Epithelial cell of proximal tubule (primary cell): ENCODE measurements at places on chromosomes 7 and 10. TPM values are rescaled to one million over a fixed set of nuclear protein-coding genes. Genes with fewer than 3 reads are reported as not detected.

GRCh38 chr7:131919920-131920709 is 363.7 kb upstream of the PODXL start:
- DNase-seq: no peak

The CFTR gene
- total RNA-seq: 0.29 and 0.98 TPM in 2 replicates

GRCh38 chr10:122154545-122155366 is 116.3 kb upstream of the BTBD16 start:
- no peak for DNase-seq

The TSPAN12 gene
- 6.7 and 11.7 TPM in 2 replicates for total RNA-seq

- DNase-seq: peak; percentile 66
These were observed 94.9 kb upstream of the PIK3CG start for GRCh38 chr7:106770191-106770590.

- DNase-seq: peak; percentile 33
These were observed 117.2 kb downstream of the ANLN start for GRCh38 chr7:36506820-36507219.

- DNase-seq: no peak
These were observed 231.2 kb downstream of the EXOC4 start for GRCh38 chr7:133484086-133484485.

- DNase-seq: peak; percentile 92
These were observed 169.3 kb downstream of the FAM107B start for GRCh38 chr10:14605231-14605925.

GRCh38 chr7:24943096-24943948 is 36.7 kb downstream of the OSBPL3 start:
- DNase-seq: no peak

GRCh38 chr10:125568156-125568555 is 114.8 kb downstream of the TEX36 start:
- DNase-seq: no peak

DNA sequence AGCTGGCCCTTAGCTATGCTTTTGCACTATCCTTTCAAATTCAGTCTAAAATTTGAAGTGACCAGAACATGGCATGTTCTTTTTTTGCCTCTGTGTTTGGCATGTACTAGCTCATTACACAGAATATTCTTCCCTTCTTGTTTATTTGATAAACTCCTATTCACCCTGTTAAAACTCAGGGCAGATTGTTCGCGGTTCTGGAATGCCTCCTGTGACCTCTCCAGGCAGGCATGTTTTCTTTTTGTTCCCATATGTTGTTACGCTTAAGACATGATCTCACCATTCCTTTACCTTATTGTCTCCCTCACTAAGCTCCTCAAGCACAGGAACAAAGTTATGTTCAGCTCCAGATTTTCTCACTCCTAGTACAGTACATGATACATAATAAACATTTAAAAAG is 181.7 kb downstream of the CCSER2 start:
- DNase-seq: no peak

- no peak for DNase-seq
These were observed 130.2 kb downstream of the OAT start for GRCh38 chr10:124288486-124288885.

DNA sequence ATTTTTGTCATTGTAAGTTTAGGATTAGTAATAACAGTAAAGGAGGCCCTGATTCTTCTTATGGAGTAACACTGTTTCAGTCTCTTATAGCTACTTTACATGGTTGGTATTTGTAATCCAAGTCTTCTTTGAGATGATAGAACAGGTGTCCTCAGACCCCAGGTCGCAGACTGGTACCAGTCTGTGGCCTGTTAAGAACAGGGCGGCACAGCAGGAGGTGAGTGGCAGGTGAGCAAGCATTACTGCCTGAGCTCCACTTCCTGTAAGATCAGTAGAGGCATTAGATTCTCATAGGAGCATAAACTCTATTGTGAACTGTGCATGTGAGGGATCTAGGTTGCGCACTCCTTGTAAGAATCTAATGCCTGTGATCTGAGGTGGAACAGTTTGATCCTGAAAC is 77.3 kb downstream of the STK31 start:
- no peak for DNase-seq

DNA sequence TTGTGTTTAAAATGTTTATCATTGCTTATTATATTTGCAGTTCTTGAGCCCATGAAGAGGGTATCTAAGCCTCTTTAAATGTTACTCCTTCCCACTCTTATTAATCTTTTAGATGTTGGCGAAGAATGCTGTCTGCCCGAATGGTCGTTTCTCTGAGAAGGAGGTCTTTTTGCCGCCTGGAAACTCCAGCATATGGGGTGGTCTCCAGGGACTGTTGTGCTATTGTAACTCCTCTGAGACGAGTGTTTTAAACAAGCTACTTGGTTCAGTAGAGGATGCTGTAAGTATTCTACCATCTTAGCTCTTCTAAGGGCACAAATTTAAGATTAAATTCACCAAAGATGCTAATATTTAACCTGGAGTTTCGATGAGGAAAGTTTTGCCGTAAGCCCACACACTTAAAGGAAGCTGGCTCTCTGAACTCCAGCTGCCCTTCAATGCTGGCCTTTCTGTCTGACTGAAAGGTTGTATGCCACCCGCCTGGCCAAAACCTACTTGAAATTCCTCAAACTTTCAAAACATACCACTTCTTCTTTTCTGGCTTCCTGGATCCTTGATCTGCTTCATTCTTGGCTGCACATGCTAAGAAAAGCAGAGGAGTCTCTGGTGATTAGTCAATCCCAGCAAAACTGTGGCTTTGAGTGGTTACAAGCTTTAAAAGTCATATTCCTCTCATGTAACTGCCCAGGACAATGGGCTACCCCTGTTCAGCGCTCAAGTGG is 74.7 kb downstream of the ABCA13 start:
- no peak for DNase-seq

The NUPR2 gene
- total RNA-seq: 0.65 and 3.1 TPM in 2 replicates

GRCh38 chr7:80869106-80869784 is 49.6 kb downstream of the SEMA3C start:
- DNase-seq: no peak

The CLCN1 gene
- not detected in 2 replicates for total RNA-seq

GRCh38 chr10:132170561-132171361 is 16.0 kb upstream of the DPYSL4 start:
- DNase-seq: no peak

- DNase-seq: no peak
These were observed 92.6 kb downstream of the DGKI start for GRCh38 chr7:137753948-137754851.

DNA sequence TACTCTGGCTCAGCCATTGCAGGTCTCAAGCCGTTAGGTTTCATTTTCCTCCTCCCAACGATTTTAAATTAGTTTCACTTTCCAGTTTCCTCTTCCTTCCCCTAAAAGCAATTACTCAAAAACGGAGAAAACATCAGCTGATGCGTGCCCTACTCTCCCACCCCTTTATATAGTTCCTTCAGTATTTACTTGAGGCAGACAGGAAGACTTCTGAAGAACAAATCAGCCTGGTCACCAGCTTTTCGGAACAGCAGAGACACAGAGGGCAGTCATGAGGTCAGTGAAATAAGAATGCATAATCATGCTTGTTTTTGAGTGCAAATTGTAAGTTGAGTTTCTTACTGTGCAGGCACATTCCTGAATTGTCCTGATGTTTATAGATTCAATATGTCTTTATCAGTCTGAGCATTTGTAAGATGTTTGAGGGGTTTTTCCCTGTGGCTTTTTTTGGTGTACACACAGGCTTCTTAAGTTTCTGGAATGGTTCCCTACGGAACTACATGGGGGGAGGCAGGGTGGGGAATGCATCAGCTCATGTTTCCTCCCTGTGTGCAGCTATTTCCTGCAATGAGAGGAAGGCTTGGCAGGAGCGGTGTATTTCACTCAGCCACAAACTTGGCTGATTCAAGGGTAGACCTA is at the start of gene IFIT3:
TSS of gene IFIT3 (plus strand) at position 195 of the 639 bp plus-strand sequence. CDS start at position 272, 77 bp downstream.
- DNase-seq: no peak

DNA sequence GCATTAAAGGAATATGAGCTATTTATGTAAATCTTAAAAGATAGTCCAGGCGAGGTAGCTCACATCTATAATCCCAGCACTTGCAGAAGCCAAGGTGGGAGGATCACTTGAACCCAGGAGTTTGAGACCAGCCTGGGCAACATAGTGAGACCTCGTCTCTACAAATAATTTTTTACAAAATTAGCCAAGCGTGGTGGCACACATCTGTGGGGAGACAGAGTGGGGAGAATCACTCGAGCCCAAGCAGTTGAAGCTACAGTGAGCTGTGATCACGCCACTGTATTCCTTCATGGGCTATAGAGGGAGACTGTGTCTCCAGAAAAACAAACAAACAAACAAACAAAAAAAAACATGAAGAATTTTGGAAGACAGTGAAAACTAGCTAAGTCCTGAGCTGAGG is 28.4 kb downstream of the HERC4 start:
- no peak for DNase-seq

The STYXL1 gene
- 78.0 and 83.6 TPM in 2 replicates for total RNA-seq

The GRM8 gene
- not detected in 2 replicates for total RNA-seq

DNA sequence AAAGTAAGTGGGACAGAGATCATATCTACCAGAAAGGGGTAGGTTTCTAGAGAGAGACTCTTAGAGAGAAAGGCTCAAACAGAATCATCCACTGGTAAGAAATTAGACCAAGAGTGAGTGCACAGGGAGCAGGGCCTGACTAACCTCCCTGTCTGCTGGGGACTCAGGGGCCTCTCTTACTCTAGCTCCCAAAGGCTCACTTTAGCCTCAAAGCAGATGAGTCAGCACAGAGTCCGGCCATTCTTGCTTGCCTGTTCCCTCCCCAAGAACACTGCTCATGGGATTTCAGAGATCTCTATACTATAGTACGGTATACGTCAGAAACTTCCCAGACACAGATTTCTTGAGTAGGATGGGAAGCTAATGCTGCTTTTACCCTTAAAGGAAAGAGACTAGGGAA is 32.7 kb downstream of the RBM28 start:
- no peak for DNase-seq

- DNase-seq: no peak
These were observed 193.2 kb downstream of the CYP26A1 start for GRCh38 chr10:93266858-93267257.

The WASL gene
- 15.6 and 20.4 TPM in 2 replicates for total RNA-seq

The CALML5 gene
- total RNA-seq: 0.65 TPM in 1 of 2 replicates, not detected in the other

- DNase-seq: no peak
These were observed 75.2 kb downstream of the ST8SIA6 start for GRCh38 chr10:17379151-17379690.

- no peak for DNase-seq
These were observed 51.4 kb downstream of the INPP5A start for GRCh38 chr10:132589015-132589414.

The NODAL gene
- total RNA-seq: not detected in 2 replicates

DNA sequence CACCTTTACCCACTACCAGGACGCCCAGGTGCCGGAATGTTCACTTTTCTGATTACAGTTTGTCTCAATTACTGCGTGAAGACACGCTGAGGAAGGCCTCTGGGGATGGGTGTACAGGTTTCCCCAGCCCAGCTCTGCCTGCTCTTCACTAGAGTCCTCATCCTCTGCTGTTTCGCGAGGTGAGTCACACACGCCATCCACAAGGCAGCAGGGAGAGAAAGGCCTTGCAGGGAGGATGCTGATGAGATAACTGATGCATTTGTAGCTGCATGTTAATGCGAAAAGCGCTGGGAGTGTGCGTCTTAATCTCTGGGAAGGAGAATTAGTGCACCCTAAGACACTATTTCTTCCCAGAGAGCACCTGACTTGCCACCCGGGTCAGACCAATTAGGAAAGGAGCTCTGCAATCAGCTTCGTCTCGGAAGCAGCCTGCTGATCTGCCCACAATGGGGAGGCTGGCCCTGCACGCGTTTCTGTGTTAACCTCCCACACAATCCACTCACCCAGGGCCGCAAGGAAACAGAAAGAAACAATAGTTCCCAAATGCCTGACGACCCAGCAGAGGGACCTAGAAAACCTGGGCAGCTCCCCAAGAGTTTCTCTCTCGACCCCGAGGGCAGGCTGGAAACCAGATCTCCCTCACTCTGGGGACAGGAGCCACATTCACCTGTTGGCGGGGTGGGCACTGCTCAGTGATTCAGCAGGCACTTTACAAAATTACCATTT is 578.7 kb downstream of the GLRX3 start:
- no peak for DNase-seq

GRCh38 chr7:39700932-39701331 is 77.6 kb downstream of the RALA start:
- no peak for DNase-seq

DNA sequence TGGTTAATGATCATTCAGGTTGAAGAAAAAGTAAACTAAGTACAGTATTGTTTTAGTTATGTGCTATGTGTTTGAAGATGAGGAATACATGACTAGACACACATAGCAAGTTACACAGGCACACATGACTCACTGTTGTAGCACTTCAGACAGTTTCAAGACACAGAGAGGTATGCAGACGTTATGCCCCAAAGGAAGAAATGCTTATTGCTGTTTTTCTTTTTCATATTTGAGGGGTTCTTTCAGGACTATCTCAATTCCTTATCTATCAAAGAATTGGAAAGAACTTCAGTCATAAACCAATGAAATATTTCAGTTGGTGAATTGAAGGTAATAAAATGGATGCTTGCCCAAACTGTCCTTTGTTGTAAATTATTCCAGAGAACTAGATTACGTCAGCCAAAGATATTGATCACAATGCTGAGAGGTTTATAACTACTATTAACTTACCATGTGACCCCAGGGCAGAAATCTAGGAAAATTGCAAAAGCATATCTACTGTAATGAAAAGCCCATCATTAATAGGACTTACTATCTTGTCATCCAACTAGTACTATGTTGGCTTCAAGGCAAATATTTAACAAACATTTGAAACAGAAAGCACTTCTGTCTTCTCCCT is 61.2 kb upstream of the CAPZA2 start:
- DNase-seq: no peak

The INPP5A gene
- total RNA-seq: 30.4 and 40.8 TPM in 2 replicates

- DNase-seq: no peak
These were observed 59.6 kb downstream of the BLNK start for GRCh38 chr10:96211764-96212163.

GRCh38 chr10:45557275-45557905 is 115.2 kb downstream of the ZFAND4 start:
- no peak for DNase-seq

The OPN1SW gene
- not detected in 2 replicates for total RNA-seq

The PPP1R9A gene
- 11.7 and 14.1 TPM in 2 replicates for total RNA-seq

The ZNF438 gene
- total RNA-seq: 3.9 and 4.2 TPM in 2 replicates

- DNase-seq: no peak
These were observed 133.3 kb downstream of the TEX36 start for GRCh38 chr10:125549653-125550052.

DNA sequence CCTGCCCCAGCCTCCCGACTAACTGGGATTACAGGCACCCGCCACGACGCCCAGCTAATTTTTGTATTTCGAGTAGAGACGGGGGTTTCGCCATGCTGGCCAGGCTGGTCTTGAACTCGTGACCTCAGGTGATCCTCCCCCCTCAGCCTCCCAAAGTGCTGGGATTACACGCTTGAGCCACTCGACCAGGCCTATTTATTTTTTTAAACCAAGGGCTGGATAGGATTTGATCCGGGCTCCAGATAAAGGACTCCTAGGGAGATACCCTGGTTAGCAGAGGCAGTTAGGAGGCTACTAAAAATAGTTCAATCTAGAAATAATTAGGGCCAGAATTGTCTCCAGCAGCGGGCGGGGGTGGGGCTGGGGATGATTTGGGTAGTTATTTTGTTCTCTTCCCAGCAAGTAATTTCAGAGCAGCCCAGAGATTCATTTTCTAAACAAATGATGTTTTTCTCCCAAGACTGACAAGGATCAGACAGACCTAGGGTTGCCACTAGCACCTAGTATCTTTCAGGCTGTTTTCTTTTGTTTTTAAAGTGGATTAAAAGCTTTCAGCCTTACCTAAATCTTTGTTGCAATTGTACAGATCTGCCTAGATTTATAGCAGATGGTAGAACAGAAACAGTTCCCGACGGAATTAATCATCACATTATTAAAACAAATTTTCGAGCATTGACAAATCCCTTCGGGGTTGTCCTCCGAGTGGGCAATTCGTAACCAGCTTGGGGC is 859 bp upstream of the SMC3 start:
- no peak for DNase-seq

The PTPRZ1 gene
- total RNA-seq: not detected in 2 replicates

- DNase-seq: no peak
These were observed 769 bp upstream of the TMEM248 start for GRCh38 chr7:66920256-66920655.
